ENCODE measurements at places on chromosomes 11 and 22.

- no peak for DNase-seq
These were observed 7.9 kb downstream of the MUC5B start for GRCh38 chr11:1230456-1231395.

- DNase-seq: no peak
These were observed 18.0 kb downstream of the CBX7 start for GRCh38 chr22:39134366-39135091.

DNA sequence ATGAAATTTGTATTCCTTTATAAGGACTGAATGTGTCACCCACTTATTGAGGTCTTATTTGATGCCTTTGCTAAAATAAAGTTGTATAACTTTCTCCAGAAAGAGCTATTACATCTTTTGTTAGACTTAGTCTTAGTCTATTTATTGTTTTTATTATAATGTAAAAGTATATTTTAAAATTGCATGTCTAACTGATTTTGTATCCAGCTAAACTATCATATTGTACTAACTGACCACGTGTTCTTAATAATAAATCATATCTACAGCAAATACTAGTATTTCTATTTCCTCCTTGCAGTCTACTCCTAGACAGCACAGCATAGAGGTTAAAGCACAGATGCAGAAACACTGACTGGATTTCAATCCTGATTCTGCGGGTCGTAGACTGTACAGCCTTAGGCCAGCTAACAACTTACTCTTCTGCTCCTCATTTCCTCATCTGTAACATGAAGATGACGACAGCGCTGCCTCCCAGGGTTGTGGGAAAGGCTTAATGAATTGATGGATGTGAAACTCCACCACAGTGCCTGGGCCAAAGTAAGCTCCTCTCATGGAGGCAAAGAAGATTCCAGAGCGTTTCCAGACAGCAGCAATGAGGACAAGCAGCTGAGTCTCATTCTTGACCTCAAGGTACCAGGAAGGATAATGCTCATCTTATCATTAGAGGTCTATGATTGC, 13.2 kb downstream of the IFITM10 start:
- no peak for DNase-seq

- DNase-seq: no peak
These were observed 27.5 kb downstream of the DSCAML1 start for GRCh38 chr11:117769533-117769932.

- no peak for DNase-seq
These were observed 12.6 kb downstream of the POLR2F start for GRCh38 chr22:37965940-37966664.

GRCh38 chr22:45094825-45095224, 68.9 kb upstream of the NUP50 start:
- DNase-seq: no peak

GRCh38 chr22:37904572-37905533, 1.2 kb upstream of the MICALL1 start:
- peak; percentile 96 for DNase-seq

- no peak for DNase-seq
These were observed 4.1 kb downstream of the SERPINH1 start for GRCh38 chr11:75565916-75566762.

Measured in GM04504 (cell line).